ENCODE measurements at places on chromosomes 16 and 17.

GRCh38 chr17:58468944-58469343, 19.3 kb downstream of the HSF5 start:
- DNase-seq = no peak

DNA sequence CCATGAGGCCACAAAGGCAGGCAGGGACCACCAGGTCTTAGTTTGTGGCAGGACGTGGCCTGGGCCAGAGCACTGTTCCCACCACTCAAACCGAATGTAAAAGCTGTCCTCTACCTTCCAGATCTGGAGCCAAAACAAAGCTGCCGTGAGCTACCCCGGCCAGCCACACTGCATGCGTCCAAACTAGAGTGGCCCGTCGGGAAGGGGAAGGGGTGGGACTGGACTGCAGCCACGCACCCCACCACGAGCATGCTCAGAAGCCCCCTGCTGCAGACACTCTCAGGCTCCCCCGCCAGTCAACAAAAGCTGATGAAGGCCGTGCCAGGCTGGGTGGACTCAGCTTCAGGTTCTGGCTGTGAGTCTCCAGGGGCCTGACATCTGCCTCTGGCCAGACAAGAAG, 15.2 kb downstream of the SLC13A5 start:
- no peak for DNase-seq

DNA sequence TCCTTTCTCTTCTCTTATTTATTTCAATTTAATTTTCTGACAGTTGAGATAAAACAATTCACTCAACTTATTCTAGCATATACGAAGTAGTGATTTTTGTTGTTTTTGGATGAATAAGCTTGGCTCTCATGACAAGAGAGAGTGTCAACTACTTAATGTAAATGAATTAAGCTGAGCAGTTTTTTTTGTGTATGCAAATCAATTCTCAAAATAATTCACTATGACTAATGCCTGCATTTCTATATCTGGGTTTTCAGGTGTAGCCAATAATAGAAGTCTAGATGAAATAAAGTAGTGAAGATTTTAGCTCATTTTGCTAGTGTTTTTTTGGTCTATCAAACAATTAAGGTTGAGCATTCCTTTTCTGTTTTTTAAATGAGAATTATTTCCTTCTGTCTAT, 1354.0 kb downstream of the CDH8 start:
- no peak for DNase-seq

- no peak for DNase-seq
Observed at GRCh38 chr16:1403733-1404132, 10.8 kb downstream of the UNKL start.

- no peak for DNase-seq
Observed at GRCh38 chr17:50331085-50331791, 14.7 kb upstream of the XYLT2 start.

DNA sequence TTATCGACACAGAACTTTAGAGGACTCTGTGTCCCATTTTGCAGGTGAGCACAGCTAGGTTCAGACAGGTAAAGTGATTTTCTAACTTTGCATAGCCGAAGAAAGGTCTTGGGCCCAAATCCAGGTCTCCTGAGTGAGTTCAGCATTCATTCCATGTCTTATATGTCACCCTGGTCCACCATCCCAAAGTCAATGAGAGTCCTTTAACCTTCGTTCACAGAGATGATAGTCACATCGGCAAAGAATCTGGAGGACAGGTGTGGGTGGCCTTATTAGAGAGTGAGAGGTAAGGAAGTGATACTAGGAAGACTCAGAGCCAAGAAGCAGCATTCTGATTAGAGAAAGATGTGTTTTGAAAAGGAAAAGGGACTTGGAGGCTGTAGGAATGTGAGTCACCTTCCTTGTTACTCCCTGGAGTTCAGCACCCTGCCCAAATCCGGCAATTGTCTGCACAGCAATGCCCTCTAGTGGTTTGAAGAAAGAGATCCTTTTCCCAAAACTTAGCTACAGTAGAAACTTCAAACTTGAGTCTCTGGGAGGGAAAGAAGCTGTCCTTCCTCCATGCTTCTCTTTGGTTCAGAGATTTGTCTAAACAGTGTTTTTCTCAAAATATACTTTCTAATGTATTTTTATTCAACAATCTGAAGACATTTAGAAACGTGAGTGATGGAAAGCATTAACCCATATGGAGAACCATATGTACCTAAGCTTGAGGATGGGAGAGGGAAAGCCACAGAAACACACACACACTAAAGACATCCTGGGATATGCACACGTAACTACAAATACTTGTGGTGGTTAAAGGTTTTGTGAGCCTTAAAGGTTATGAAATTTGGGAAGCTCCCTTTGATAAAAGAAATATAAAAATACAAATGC, 96.4 kb upstream of the SHISA6 start:
- no peak for DNase-seq

- no peak for DNase-seq
Observed at GRCh38 chr17:6711081-6711674, 2.0 kb downstream of the SLC13A5 start.

DNA sequence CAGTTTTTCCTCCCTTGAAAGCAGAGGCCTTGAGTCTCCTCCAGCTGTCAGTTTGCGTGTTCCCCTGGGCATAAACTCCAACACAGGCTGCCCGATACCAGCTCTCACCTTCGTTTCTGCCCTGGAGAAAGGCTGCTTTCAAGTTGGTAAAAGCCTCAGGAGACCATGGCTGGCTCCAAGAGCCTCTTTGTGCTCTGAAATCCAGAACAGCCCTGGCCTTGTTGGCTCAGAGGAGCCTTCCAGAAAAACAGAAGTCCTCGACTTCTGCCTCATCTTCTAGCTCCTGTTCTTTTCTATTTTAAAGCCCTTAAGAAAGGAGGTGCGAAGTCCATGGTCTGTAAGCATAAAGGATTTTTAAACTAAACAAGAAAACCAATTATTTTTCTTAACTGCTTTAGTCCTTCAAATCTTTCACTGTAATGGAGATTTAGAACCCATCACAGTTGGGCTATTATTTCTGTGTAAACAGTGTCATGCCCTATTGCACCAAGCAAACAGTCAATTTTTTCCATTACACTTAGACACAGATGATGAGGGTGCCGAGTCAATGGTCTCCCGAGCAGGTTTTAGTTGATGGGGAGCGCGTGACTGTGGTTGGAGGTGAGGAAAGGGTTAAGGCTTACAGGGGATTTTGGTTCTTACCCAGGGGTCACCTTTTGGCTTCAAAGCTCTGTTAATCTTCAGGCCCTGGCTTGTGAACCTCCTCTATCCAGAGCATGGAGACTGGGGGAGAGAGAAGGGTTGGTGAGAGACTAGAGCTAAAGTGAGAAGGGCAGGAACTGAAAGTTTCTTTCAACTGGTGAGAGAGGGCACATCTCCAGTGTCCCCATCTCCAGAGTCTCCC, 212.8 kb downstream of the MSI2 start:
- no peak for DNase-seq

- DNase-seq = no peak
Observed at GRCh38 chr17:3507869-3508268, 32.1 kb downstream of the ASPA start.

DNA sequence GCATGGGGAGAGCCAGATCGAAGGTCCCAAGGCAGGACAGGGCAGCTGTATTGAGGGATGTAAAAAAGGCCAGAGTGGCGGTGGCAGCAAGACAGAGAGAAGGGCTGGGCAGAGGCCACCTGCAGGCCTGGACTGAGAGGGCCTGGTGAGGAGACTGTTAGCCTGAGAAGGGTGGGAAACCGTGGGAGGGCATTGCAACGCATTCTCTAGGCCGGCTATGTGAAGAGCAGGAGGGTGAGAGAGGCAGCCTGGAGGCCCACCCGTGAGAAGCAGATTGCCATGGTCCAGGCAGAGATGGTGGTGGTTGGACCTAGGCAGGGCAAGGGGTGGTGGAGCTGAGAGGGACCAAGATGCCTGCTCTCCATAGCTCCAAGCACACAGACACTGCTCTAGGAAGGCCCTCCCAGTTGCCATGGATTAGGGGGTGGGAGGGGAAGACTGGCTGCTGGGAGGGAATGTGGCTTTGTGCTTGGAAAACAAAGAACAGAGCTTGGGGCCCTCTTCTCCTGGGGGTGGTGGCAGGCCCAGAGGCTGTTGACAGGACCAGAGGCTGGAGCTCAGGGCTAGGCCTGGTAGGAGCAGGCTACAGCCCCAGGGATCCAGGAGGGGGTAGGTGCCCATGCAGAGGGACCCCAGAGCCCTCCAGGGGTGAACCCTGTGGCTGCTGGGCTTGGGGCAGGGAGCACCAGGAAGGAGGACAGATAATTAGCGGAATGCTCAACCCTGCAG, 12.4 kb upstream of the TCAP start:
- DNase-seq = no peak

GRCh38 chr17:45867702-45868101, 23.0 kb downstream of the SPPL2C start:
- no peak for DNase-seq

DNA sequence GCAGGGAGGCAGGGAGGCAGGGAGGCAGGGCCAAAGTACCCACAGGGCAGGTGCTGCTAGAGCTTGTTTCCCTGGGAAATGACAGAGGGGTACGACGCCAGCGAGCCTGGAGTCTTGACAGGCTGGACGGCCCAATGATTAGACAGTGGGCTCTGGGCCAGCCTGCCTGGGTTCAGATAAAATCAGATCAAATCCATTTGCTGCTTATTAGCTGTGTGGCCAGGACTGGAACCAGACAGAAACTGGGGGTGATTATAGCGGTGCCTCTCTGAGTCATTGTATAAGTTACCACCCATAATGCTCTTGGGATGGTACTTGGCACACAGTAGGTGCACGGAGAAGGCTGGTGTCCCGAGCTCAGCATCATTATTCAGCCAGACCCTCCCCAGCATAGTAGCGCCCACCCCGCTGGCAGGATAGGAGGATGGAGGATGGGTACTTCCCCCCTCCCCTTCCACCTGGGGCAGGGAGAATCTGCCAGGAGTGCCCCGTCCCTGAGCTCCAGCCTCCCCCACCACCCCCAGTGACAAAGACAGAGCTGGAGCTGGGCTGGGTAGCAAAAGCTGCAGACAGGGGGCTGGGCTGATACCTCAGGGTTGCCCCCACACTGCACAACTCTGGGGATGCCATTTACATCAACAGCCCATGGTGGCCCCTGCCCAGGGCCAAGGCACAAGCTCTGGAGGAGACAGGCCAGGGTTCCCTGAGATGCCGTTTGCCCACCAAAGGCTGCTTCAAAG, 77.6 kb upstream of the TNRC6C start:
- no peak for DNase-seq

GRCh38 chr16:70708366-70709246, 22.8 kb upstream of the MTSS2 start:
- DNase-seq = no peak

DNA sequence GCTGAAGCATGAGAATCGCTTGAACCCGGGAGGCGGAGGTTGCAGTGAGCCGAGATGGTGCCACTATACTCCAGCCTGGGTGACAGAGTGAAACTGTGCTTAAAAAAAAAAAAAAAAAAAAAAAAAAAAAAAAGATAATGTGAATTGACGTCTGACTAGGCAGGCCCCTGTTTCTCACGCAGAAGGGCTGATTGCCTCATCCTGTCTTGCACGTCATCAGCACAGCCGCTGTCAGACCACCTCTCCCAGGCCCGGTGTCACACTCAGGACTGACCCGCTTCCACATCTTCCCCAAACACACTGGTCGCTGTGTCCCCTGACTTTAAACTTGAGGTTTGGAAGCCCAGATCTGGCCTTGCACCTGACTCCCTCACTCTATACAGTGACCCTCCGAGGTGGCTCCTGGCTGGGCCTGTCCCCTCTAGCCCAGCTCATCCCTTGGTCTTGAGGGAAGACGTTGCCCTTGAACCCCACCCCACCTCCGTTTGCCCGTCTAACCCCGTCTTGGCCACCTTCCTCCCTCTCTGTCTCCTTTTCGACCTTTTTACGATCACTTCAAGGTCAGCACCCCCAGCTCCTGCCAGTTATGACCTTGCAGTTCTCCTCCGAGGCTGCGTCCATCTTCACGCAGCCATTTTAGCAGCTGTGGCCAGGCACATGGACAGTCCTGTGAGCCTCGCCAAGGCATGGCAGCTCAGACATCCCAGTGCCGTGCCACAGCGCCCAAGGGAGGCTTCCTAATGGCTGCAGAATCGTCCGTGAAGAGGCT, 149.9 kb upstream of the PLCG2 start:
- DNase-seq = no peak

GRCh38 chr16:12558641-12559040, 245.0 kb downstream of the CPPED1 start:
- DNase-seq = no peak

- DNase-seq = no peak
Observed at GRCh38 chr17:33871720-33872540, 383.2 kb upstream of the CCL2 start.

DNA sequence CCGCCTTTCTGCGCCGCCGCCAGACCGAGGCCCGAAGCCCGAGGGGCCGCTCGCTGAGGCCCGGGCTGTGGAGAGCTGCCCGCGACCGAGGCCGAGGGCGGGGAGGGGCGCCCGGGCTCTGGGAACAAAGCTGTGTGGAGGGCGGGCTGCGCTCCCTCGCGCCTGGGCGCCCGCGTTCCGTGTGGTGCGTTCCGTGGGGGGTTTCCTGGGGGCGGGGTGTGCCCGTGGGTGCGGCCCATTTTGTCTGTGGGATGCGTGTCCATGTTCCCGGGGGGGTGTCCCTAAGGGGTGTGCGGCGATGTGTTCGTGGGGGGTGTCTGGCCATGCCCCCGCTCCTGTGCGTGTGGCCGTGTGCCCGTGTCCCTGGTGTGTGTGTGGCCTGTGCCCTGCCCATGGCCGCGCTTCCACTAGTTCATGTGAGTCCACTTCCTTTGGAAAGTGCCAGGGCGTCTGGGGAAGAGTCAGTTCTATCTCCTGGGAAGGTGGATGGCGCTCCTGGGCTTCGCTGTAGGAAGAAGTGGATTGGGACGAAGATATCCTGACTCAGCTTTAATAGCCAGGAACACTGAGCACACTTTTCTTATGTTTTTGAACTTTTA, 520 bp downstream of the JPT2 start:
- DNase-seq = peak; percentile 36

DNA sequence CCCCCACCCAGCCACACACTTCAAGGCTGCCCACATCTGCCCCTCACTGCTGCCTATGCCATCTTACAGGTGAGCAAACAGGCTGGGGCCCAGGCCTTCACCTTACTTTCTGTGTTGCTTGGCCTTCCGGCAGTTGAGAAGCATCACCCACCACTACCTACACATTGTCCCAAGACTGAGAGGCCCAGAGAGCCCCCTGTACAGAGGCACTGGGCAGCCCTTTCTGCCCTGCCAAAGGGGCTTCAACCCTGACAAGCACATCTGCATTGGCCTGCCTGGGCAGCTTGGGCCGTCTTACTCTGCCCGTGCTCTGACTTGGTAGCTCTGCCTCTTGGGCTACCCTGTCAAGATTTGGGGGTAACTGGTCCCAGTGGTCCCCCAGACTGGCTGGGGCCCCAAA, 1.2 kb downstream of the MIEF2 start:
- no peak for DNase-seq

- DNase-seq = no peak
Observed at GRCh38 chr17:4540224-4540651, 14.9 kb downstream of the MYBBP1A start.

All from stimulated activated CD4-positive, alpha-beta T cell treated with anti-CD3 and anti-CD28 coated beads, Interleukin-1b, Interleukin-23, amount 100 ng/mL, for 1 hour (primary cell).